ENCODE measurements at places on chromosomes 2 and 18.
A peak's percentile ranks its signal among the peaks of the same experiment; 100 is the strongest.

- no peak for DNase-seq
Observed at GRCh38 chr18:32339045-32339444, 131.6 kb downstream of the GAREM1 start.

- DNase-seq, result no peak
Observed at GRCh38 chr2:15674637-15675455, 83.2 kb downstream of the DDX1 start.

- no peak for DNase-seq
Observed at GRCh38 chr2:60262178-60262577, 291.3 kb downstream of the BCL11A start.

DNA sequence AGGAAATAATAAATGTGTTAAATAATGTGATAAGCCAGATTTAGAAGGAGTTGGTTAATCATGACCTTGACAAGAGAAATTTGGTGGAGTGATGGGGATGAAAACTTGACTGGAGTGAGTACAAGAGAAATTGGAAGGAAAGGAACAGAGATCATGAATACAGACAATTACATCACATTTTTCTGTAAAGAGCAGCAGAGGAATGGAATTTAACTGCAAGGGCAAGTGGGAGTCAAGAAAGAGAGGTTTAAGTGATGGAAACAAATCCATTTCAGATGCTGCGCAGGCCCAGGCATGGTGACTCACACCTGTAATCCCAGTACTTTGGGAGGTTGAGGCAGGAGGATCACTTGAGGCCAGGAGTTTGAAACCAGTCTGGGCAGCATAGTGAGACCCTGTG is 46.7 kb downstream of the ICA1L start:
- DNase-seq, result no peak

DNA sequence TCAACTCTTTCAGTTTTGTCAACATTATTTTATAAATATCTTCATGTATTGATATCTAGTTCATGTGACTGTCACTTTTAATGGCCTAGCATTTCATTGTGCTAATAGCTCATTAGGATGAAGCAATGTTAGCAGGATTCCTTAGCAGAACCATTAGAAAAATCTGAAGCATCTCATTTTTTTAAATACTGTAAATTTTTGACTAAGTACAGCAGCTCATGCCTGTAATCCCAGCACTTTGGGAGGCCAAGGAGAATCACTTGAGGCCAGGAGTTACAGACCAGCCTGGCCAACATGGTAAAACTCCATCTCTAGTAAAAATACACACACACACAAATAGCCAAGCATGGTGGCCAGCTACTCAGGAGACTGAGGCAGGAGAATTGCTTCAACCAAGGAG is 15.6 kb upstream of the ANTXR1 start:
- DNase-seq, result no peak

DNA sequence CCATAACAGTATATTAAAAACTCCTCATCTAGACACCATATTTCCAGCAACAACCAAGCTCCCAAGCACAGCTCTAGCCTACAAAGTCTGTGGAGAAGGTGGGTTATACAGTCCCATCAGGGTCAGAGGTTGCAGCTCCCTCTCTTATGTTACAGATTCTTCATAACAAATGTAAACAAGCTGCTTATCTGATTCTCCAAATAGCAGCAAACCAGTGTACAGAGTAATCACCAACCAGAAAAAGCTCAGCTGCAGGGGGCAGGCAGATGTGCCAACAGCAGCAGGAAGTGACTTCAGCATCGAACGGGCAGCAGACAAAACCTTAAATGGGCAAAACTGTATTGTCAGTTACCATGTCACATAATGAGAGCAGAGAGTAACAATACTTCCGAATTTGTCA is 52.9 kb upstream of the NABP1 start:
- no peak for DNase-seq

DNA sequence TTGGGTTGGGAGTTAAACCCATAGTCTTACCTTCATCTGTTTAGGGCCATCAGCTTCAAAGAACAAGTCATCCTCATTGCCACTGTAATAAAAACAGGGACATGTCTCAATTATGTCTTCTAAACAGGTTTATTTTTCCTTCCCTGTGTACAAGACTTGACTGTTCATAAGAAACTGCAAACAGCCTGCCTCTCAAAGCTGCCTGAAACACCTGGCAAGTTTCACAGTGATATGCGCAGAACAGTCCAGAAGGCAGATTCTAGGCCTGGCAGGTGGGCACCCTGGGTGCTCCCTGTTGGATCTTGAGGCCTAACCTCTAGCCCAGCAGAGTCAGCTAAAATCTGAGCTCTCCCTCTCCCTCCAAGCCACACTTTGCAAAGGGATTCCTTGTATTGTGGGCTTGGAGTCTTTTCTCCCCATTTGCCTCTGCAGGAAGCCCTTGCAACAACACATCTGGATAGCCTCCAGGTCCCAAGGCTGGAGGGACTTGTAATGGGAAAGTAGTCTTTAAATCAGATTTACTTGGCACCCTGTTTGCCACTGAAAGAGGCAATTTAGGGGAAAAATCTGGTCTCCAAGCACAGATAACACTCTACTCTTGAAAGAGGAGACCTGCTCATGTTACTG is 930 bp downstream of the IL1B start:
- DNase-seq, result no peak

- no peak for DNase-seq
Observed at GRCh38 chr2:5803547-5803946, 111.4 kb downstream of the SOX11 start.

DNA sequence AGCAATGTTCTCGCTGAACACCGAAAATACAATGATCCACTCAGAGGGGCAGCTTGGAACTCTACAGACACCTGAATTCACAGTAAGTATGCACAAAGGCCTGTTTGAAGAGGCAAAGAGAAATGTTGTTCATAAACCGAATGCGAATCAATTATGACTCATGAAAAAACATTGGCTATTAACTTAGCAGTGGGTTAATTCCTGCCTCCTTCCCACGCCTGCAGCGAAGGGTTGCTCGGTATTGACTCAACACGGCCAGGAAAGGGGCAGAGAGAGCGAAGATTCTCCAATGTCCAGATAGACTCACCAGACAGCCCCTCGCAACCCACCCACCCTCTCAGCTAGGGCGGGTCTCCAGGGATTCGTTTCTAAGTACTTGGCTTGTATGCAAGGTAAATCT is 9.4 kb downstream of the CRACDL start:
- no peak for DNase-seq

GRCh38 chr2:16654833-16655444 is 10.7 kb downstream of the CYRIA start:
- DNase-seq, result no peak

GRCh38 chr2:170823088-170823897 is 6.6 kb downstream of the GAD1 start:
- DNase-seq, result peak; percentile 79

DNA sequence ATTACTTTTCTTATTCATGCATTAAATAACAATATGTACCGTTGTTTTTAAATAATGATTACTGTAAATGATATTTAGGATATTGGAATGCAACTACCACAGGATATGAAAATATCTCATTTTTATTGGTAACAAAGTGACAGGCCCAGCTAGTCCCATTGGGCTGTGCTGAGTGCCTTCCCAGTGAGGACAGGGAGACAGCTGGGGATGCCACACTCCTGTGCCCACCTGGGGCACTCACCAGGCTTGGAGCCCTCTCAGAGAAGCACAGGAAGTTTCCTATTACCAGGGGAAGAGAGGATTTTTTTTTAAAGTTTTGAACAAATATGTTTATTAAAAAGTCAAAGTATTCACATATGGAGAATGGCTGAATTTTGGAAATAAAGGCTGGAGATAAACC is 48.9 kb downstream of the PARD6G start:
- DNase-seq, result no peak

DNA sequence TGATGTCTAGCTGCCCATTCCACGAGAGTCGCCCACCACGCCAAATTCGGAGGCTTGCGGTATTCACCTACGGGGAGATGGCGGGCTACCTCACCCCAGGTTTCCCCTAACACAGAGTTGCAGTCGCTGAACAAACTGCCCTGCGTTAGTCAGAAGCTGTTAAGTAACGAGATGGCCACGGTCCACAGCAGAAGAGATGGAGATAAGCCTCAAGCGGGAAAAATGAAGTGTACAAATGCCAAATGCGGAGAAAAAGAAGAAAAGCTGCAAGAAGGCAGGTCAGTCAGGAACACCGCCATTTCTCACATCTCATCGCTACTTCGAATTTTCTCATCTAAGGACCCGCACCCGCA is 425 bp downstream of the ASB3 start:
- DNase-seq, result peak; percentile 62

- no peak for DNase-seq
Observed at GRCh38 chr2:51368250-51368649, 336.3 kb upstream of the NRXN1 start.

DNA sequence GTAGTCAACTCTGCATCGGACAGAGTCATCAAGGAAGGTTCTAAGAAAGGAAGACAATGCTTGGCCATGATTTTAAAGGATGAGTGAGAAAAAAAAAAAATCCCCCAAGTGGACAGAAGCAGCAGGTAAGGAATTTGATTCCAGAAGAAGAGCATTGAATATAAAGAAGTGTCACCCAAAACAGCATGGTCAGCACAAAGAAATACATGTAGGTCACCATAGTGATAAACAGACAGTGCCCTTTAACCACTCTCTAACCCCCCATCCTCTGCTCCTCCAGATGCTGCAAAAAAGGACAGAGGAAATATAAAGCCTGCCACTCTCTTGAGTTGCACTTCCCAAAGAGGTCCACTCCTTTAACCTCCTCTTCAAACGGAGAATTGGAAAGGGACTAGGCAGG is 23.4 kb downstream of the FEZ2 start:
- DNase-seq, result no peak

DNA sequence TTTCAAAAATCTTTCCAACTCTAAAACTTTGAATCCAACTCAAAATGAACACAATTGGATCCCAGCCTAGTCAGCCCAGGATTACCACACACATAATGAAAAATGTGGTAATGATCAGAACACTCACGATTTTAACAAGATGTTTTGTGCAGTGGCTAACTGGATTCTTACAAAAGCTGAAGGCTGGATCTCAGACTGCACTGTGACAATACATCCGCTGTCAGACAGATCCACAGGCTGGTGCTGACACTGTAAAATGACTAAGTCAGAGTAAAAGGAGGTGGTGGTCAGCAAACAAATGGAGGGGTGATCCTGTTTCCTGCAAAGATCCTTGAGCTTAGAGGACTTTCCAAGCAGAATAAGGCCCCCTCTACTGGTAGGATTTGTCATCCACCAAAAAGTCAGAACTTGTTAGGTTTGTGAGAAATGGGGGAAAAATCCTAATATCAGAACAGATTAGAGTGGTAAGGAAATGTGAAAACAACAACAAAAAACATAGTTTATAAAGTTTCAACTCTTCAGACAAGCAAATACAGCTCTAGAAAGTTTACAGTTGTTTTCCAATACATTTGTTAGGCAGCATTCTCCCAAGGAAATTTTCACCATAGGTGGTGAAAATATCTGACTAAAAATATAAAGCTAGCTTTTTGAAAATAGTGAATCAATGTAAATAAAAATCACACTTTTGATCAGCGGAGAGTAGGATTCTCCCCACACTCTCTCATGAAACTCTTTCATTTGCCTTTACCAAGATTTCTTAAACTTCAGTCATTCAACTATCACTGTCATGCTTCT is 211.9 kb downstream of the AGPS start:
- DNase-seq, result peak; percentile 42

DNA sequence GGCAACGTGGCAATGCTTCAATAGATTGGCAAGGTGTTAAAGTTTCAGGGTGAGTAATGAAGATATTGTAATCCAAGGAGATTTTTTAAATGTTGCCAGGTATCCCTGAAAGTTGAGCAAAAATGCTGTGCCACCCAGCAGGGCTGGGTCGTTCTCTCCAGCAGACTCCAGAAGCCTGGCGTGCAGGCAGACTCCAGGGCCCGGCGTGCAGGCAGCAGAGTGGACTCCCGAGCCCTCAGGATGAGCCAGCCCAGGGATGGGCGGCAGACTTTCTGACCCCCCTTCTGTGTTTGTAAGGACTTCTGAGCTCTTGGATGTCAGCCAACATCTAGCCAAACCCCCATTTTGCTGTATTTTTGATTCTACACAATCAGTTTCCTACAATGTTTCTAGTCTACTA is 289.1 kb downstream of the ZNF516 start:
- no peak for DNase-seq

GRCh38 chr2:16943279-16943958 is 277.8 kb upstream of the CYRIA start:
- DNase-seq, result no peak

DNA sequence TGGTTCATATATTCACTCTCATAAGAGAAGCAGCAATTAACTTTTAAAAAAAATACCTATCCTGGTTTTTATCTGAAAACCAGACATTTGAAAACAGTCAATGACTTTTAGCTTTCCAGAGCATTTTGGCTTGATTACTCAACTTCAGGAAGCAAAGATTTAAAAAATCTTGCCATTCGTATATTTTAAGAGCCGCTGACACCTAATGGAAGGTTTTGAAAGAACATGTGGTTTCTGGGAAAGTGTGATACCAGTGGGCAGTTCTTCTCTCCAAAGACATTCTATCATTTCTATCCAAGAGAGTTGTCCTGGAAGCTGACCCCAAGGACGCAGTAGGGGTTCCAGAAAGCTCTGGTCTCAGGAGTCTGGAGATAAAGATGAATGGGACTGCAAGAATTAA is 234.7 kb downstream of the TTC32 start:
- no peak for DNase-seq

DNA sequence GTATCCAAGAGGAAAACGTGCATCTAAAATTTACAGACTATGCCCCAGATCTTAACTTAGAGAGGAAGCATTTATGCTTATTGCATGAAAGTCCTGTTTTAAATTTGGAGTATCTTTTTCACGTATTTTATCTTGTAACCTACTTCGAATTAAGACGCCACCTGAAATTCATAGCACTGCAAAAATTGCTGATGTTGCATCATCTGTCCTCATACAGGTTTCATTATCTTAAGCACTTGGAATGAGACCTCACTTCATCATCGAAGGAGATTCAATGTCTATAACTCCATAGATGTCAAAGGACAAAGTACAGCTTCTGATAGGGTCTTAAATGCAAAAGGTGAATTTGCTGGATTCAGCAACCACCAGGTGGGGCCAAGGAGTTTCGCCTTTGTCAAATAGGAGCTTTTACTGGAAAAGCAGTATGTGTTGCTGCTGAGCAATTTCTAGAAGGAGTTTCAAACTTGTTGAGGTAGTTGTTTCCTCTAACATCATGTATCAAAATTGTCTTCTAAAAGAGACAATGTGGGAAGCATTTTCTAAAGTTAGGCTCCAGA is 106.4 kb upstream of the CCDC85A start:
- no peak for DNase-seq

DNA sequence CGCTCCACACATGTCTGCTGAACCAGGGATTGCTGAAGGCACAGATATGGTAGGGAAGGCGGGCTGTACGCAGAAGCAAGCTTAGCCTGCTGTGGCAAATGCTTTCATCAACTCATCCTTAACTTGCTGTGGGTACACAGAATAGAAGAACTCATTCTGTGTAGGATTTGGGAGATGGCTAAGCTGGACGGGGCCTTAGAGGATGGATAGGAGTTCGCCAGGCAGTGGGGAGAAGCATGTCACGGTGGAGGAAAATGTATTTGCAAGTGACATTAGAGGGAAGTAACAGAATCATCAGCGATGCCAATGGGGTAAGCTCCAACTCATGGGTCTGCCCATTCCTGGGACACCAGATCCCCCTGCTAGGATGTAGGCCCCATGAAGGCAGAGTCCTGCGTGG is 96.7 kb upstream of the SMIM21 start:
- no peak for DNase-seq

- DNase-seq, result no peak
Observed at GRCh38 chr18:56568986-56569385, 69.4 kb downstream of the TXNL1 start.

GRCh38 chr2:27205206-27205605 is 6.6 kb upstream of the ATRAID start:
- DNase-seq, result no peak

GRCh38 chr2:201779901-201780673 is 646 bp downstream of the ALS2 start:
- peak; percentile 63 for DNase-seq

- DNase-seq, result no peak
Observed at GRCh38 chr2:200584639-200585038, 1.2 kb upstream of the AOX1 start.
